ENCODE measurements at places on chromosomes 7 and 10. TPM values are rescaled to one million over a fixed set of nuclear protein-coding genes. Genes with fewer than 3 reads are reported as not detected.

The BAMBI gene
- total RNA-seq, result 0.19 TPM

- DNase-seq, result no peak
Observed at GRCh38 chr7:33882950-33883670, 22.2 kb upstream of the BMPER start.

The HSPA14 gene
- total RNA-seq, result 16.7 TPM

GRCh38 chr7:102054158-102054557 lies 232.5 kb upstream of the SH2B2 start:
- DNase-seq, result no peak

The GIMAP4 gene
- total RNA-seq, result 403 TPM

All from naive thymus-derived CD8-positive, alpha-beta T cell (primary cell).